ENCODE measurements at places on chromosomes 2 and 18. TPM values are rescaled to one million over a fixed set of nuclear protein-coding genes. Genes with fewer than 3 reads are reported as not detected.

Gene SNORC
- total RNA-seq = 0.98 TPM

DNA sequence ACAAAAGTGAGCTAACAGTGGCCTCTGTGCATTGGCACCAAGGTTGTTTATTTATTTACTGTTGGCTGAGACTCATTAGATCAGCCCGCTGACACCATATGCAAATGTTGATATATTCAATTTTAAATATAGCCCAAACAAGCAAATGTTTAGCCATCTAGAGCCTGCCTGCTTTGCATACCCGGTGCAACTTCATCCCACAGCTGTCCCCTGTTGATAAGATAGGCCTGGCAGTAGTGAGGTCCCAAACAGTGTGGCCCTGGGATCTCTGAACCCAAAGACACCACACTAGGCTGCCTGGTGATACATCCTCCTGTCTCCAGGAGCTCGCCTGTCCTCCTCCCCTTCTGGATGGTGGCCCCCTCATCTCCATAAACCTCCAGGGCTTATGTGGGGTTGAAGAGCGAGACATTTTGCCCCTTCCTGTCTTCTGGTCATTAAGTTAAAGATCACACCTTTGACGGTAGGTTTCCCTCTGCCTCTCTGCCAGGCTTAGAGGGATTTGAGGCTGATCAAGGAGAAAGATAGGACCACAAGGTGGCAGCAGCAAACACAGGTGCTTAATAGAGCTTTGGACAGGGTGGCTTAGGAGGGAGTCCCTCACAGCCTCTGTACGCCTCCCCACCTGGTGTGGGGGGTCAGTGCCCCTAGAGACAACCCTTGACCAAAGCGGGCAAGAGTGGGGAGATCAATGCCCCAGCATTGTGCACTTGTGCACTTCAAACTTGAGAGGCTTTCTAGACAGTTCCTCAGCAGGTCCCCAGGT, 23.7 kb upstream of the MYO5B start:
- peak; percentile 69 for DNase-seq

- DNase-seq = peak; percentile 13
These were observed 134.6 kb downstream of the INSIG2 start for GRCh38 chr2:118222672-118223421.

- DNase-seq = no peak
These were observed 250.7 kb downstream of the NAPG start for GRCh38 chr18:10776493-10776892.

GRCh38 chr2:128442053-128442751, 123.5 kb upstream of the HS6ST1 start:
- DNase-seq = no peak

GRCh38 chr18:26568926-26569665, 20.7 kb upstream of the KCTD1 start:
- no peak for DNase-seq

GRCh38 chr2:230998882-230999281, 3.0 kb downstream of the SPATA3 start:
- no peak for DNase-seq

Gene DPP10
- not detected for total RNA-seq

Gene TMEM169
- 0.68 TPM for total RNA-seq

- peak; percentile 72 for DNase-seq
These were observed 51.1 kb downstream of the PAPOLG start for GRCh38 chr2:60806988-60807681.

GRCh38 chr2:149732001-149732685, 144.6 kb upstream of the MMADHC start:
- no peak for DNase-seq

Gene FSHR
- total RNA-seq = not detected

Gene KIAA2012
- not detected for total RNA-seq

DNA sequence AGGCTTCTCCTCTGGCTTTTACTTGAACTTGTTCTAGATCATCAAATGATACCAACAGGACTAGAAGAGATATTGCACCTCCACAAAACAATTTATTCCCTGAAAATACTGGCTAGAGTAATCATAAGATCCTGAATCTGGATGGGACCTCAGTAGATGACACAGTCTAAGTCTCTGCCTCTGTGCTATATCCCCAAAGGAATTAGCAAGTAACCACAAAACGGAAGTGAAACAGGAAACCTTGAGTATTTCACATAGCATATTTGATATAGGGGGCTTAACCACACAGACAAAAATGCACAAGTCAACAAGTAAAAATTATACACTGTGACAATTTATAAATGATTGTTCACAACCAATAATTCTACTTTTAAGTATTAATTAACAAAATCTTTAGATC, 456.9 kb upstream of the TNP1 start:
- peak; percentile 6 for DNase-seq

DNA sequence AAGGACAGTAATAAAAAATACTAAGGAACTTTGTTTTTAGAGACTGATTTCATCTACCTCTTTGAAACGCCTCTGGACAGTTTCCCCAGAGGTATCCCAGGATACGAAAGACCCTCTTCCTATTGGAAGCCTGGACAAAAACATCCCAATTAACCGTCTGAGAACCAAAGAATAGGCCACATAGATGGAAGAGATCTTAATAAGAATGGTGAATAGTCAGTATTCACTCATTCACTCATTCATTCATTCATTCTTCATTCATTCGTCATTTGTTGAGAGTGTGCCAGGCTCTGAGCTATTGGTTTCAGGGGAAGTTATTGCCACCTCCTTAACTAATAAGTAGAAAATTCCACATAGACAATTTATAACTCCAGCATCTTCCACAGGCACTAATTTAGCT, 73.2 kb upstream of the SP5 start:
- no peak for DNase-seq

Gene ALLC
- total RNA-seq = not detected

Gene KCNJ13
- not detected for total RNA-seq

Gene POTEJ
- not detected for total RNA-seq

Gene KLHL30
- total RNA-seq = not detected

- peak; percentile 23 for DNase-seq
These were observed 2.5 kb upstream of the ADNP2 start for GRCh38 chr18:80106482-80107051.

GRCh38 chr18:55349685-55350084, 238.3 kb downstream of the TCF4 start:
- DNase-seq = no peak

GRCh38 chr2:103792042-103792441, 1030.2 kb downstream of the TMEM182 start:
- DNase-seq = no peak

Gene TTN
- total RNA-seq = 4.2 TPM

- no peak for DNase-seq
These were observed 11.2 kb downstream of the ZNF521 start for GRCh38 chr18:25340762-25341161.

- DNase-seq = no peak
These were observed 121.8 kb downstream of the FHOD3 start for GRCh38 chr18:36419188-36419899.

- DNase-seq = no peak
These were observed 50.4 kb upstream of the NABP1 start for GRCh38 chr2:191627518-191627917.

- DNase-seq = no peak
These were observed at the start of gene GCKR for GRCh38 chr2:27496357-27497287. TSS of gene GCKR (plus strand) at chr2:27496839. CDS start at chr2:27496905, 66 bp downstream.

DNA sequence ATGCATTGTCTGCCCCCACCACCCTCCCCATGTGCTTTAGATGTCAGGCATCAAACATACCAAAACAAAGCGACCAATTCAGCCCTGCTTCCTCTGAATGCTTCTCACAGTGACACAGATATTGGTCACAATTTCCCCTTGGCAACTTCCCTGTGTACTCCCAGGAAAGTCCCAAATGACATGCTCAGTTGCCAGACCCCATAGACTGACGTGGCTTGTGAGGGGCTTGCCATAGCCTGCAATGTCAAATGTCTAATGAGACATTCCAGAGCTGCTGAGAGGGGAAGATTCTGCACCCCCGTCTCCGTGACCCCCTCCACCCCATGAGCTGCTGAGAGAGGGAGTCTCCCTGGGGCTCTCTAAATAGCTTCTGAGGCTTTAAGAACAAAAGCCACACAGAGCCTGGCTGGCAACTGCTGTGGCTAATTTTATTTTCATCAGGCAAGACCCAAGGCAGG, 47.3 kb downstream of the RFTN2 start:
- no peak for DNase-seq

DNA sequence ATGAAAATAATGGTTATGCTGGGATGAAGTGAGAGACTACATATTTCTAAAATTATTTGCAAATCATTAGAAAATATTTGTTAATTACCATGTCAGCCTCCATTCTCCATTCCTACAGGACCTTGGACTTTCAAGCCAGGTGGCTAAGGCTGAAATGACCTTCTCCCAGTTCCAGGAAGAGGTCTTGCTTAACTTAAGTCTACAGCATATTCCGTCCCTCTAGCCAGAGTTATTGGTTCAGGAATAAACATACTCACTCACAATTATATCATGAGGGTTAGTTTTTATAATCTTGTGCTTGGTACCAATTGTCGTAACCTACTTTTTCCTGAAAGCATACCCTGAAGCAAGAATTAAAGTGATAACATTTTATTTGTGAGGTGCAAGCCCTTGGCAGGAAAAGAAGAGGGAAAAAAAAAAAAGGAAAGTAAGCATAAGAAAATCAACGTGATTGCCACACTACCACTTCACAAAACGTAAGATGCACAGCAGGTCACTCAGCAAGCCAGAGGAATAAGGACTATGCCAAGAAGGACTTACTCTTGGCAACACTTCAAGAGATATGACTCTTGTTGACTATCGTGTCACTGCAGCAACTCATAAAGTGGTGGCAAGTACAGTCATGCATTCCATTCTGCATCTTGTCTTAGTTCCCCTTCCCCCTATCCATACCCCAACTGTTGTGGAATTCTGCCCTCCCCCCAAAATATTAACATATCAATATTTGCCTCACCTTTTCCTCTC, 479.1 kb downstream of the MBD2 start:
- DNase-seq = no peak

Gene CNOT9
- 61.4 TPM for total RNA-seq

DNA sequence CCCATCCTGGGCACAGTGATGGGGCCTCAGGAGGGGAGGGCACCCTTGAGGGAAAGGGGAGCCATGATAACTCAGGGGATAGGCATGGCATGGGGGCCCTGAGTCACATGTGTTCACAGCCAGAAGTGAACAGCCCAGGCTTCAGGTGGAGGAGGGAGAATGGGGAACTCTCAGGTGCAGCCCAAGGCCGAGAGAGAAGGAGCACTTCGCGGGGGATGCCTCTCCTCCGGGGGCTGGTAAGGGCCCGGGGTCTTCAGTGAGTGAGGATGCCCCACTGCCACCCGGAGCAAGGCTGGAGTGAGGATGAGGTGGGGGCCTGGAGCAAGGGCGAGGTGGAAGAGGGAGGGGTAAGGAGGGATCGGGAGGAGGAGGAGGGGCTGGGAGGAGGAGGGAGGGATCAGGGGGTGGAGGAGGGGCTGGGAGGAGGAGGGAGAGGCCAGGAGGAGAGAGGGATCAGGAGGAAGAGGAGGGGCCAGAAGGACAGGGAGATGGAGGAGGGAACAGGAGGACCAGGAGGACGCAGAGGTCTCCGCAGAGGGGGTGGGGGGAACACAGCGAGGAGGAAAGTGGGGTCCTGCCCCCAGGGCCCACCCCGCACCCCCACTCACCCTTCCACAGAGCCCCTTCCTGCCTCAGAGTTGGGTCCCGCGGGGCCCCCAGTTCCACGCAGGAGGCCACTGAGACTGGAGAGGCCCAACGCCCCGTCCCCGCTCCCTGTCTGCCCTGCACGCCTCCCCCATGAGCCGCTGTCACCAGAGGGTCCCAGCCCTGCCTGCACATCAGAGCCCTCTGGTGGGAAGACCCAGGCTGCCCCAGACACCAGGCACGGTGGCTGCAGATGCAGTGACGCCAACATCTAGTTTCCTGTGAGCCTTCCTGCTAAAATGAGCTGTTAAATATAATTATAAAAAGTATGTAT, 42.8 kb downstream of the RAMP1 start:
- DNase-seq = peak; percentile 45

Gene NEB
- 5.7 TPM for total RNA-seq

DNA sequence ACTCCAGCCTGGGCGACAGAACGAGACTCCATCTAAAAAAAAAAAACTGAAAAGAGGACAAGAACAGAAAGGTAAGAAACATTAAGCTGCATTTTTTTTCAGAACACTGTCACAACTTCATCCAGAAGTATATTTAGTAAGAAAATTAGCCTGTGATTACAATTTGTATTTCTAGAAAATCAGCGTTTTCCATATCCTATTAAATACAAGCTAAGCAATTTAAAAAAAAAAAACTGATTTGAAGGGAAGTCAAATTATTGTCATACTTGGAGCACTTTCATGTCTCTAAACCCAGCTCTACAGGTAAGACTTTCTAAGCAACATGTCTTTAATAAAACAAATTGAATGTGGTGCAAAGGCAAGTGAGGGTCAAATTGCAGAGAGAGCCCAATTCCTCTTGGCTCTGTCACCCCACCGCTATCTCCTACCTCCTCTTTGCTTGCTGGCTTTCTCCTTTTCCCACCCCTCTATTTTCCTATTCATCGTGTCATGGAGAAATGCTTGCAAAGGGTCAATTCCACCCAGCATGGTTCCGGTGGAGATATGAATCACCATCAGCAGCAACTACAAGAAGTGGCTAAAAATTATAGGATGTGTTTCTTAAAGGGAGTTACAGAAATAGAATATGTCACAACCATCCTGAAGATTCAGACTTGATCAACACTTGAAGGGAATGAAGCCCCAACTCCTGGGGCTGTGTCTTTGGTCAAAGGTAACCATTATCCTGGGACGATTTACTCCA, 68.4 kb upstream of the BCL11A start:
- no peak for DNase-seq

Gene LRATD1
- total RNA-seq = not detected

Gene XDH
- not detected for total RNA-seq

DNA sequence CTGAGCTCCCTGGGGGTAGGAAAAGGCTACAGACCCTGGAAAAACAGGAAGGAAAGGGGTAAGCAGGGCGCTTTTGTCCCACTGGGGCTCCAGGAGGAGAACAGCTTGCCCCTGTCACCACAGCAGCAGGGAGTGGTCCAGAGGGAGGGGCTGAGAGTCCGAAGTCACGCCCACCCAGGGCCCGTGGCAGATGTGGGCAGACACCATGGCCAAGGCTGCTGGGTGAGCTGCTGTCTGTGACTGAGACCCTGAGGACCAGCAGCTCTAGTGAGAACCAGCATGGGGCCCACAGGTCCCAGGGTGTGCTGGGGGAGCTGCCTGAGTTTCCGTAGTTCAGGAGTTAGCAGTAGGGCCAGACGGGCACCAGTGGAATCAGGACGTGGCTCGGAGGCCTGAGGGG, 162.0 kb downstream of the SPP2 start:
- DNase-seq = no peak

Measured in natural killer cell (primary cell).